ENCODE measurements at places on chromosomes 1 and 21.

GRCh38 chr1:99347041-99347684, 82.9 kb downstream of the PLPPR4 start:
- no peak for DNase-seq

GRCh38 chr1:112855152-112855828, 100.7 kb downstream of the SLC16A1 start:
- no peak for DNase-seq

- DNase-seq = no peak
Observed at GRCh38 chr21:41769521-41769920, 2.7 kb upstream of the RIPK4 start.

DNA sequence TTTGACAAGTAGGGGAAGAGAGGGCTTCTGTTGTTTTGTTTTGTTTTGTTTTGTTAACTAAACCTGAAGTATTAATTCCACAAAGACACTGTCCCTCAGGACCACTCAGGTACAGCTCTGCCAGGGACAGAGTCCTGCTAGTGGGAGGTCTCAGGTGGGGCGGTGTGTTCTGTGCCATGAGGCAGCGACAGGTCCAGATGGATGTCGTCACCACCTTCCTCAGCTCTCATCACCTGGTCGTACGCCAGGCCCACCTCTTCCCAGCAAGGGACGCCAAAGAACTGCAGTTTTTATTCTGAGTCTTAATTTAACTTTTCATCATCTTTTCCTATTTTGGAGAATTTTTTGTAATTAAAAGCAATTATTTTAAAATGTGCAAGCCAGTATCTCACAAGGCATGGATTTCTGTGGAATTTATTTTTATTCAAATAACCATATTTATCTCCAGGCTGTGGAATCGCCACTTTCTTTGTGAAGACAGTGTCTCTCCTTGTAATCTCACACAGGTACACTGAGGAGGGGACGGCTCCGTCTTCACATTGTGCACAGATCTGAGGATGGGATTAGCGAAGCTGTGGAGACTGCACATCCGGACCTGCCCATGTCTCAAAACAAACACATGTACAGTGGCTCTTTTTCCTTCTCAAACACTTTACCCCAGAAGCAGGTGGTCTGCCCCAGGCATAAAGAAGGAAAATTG, 62.5 kb downstream of the POFUT2 start:
- DNase-seq = no peak

GRCh38 chr1:118744420-118744819, 243.7 kb downstream of the TBX15 start:
- no peak for DNase-seq

- DNase-seq = no peak
Observed at GRCh38 chr1:38546636-38547035, 312.9 kb downstream of the RRAGC start.

DNA sequence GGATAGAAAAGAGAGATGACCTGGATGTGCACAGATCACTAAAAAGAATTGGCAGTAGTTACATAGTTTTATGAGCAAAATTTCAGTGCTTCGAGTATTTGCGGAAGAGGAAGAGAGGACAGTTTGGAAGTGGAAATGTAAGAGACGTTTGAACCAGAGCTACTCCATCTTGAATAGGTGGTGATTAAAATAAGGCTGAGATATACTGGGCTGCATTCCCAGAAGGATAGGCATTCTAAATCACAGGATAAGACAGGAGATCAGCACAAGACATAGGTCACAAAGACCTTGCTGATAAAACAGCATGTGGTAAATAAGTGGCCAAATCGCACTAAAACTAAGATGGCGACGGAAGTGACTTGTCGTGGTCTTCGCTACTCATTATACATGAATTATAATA, 453.3 kb downstream of the COL11A1 start:
- no peak for DNase-seq

- DNase-seq = no peak
Observed at GRCh38 chr1:227733751-227734545, 1.2 kb downstream of the JMJD4 start.

DNA sequence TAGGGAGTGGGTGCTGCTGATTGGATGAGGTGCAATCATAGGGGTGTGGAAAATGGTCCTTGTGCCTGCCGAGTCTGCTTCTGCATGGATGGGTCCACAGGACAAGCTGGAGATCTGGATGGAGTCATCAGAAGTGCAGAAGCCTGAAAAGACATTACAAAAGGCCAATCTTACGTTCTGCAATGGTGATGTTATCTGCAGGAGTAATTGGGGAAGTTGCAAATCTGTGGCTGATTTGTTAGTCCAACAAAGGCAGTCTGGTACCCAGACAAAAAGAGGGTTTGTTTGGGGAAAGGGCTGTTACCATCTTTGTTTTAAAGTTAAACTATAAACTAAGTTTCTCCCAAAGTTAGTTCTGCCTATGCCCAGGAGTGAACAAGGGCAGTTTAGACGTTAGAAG, 166.5 kb downstream of the PGBD5 start:
- no peak for DNase-seq

GRCh38 chr1:201499795-201500669, 6.9 kb downstream of the CSRP1 start:
- DNase-seq = no peak

GRCh38 chr1:58065520-58065919, 481.0 kb downstream of the OMA1 start:
- DNase-seq = no peak

DNA sequence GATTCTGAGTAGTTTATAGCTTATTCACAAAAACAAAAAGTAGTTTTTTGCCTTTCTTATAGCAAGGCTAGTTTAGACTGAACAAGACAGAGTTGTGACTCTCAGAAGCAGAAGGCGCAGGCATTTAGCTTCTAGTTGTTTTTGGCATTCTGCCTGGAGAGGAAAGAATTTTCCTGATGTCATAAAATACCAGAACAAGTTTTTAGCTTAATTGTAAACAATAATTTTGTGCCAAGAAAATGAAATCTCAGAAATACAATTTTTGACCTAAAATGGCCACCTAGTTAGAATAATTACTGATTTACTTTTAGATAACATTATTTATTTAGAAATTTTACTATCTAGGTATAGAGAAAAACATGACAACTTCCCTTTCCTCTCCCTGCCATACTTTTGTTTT, 1.0 kb downstream of the DNAJB4 start:
- DNase-seq = peak; percentile 45

DNA sequence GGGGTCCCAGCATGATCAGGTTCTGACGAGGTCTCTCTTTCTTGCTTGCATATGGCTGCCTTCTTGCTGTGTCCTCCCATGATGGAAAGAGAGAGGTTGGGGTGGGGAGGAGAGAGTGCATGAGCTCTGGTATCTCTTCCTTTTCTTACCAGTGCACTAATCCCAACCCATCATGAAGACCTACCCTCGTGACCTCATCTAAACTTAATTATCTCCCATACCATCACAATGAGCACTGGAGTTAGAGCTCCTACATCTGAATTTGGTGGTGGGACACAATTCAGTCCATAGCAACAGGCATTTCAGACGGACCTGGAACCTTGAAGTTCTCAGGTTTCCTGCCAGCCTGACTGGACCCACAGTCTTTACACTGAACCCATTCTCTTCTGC, 125.2 kb upstream of the ZNF648 start:
- DNase-seq = no peak

DNA sequence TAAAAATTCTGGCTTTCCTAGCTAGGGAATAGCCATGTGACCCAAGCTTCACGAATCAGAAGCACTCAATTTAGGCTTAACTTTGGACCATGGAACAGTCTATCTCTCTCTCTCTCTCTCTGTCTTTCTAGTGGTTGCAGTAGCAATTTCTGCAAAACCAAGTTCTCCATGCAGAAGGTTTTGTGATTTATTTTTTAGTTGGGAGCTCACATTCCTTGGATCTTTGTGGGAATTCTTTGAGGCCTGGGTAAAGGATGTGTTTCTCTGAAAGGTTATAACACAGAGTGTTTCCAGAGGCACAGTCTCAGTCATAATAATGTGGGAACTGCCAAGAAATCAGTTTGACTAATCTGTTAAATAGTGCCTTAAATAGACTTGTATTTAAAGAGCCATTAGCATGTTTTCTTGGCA, 112.3 kb upstream of the COL11A1 start:
- DNase-seq = no peak

DNA sequence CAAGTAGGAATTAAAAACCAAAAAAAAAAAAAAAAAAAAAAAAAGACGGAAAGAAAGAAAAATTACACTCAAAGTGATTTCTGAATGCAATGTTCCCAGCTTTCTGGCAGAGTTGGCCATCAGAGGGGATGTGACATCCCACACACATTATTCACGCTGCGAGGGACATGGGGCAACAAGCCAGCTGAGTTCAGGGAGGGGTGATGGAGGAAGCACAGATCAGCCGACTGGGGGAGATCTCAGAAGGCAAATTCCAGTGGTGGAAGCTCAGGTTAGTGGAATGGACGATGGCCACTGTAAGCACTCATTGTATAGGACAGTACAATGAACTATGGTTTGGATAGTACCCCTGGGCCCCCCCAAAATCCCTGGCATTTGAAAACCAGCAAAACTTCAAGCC, 311.9 kb downstream of the PCP4 start:
- no peak for DNase-seq

DNA sequence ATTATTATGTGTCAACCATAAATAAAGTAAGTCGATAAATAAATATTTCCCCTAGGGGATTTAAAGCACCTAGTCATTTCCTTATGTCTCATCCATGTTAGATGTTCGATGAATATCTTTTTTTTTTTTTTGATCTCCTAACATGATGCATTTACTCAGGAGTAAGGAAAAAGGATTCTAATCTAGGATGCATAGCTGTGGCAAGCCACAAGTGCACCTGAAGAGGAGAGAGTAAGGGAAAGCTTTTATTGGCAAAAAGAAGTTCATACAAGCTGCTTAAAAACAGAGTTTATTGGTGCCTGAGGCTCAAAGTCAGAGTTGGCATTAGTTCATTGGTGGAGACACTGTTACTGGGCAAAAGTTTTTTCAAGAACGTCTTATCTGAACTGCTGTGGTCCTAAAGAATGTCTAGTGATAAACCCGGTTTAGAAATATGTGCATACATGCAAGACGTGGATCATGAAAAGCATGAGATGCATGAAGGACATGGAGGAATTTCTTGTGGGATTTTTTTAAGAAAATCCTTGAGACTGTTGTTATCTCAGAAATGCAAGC, 51.7 kb downstream of the SWT1 start:
- no peak for DNase-seq

GRCh38 chr1:25067518-25068251, 137.6 kb upstream of the RUNX3 start:
- DNase-seq = no peak

DNA sequence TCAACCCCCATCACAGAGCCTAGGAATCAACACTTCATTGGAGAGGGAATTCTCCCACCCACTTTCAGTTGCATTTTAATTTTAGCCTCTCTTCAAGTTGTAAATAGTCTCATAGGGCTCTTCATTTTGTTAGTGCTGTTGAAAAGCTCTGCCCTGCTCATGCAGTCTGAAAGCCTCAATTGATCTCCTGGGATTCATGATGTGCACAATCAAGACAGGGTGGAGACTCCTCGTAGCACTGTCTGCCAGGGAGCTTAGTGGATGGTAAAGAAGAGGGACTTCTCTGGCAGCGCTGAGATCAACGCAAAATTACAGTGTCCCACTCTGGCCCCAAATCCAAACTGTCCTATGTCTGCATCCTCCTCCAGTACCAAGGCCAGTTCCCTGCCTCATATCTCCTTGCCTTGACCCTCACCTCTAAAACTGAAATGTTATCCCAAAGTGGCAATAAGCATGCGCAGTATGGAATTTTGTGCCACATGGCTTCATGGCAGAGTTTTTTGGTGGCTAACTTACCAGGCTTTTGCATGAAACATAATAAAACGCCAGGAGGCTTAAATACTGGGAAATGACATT, 282.2 kb downstream of the CACNA1E start:
- DNase-seq = no peak

DNA sequence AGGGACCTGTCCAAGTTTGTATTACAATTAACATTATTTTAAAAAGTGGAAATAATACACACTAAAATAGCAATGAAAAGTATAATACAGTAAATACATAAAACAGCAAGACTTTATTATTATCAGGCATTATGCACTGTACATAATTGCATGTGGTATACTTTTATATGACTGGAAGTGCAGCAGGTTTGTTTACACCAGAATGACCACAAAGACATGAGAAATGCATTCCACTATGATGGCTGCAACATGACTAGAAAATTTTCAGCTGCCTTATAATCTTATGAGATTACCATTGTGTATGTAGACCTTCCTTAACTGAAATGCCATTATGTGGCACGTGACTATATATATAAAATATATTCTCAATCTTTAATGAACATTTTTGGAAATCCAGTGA, 1699.6 kb downstream of the KCNT2 start:
- no peak for DNase-seq

- DNase-seq = no peak
Observed at GRCh38 chr1:177289532-177289931, 118.8 kb downstream of the BRINP2 start.

DNA sequence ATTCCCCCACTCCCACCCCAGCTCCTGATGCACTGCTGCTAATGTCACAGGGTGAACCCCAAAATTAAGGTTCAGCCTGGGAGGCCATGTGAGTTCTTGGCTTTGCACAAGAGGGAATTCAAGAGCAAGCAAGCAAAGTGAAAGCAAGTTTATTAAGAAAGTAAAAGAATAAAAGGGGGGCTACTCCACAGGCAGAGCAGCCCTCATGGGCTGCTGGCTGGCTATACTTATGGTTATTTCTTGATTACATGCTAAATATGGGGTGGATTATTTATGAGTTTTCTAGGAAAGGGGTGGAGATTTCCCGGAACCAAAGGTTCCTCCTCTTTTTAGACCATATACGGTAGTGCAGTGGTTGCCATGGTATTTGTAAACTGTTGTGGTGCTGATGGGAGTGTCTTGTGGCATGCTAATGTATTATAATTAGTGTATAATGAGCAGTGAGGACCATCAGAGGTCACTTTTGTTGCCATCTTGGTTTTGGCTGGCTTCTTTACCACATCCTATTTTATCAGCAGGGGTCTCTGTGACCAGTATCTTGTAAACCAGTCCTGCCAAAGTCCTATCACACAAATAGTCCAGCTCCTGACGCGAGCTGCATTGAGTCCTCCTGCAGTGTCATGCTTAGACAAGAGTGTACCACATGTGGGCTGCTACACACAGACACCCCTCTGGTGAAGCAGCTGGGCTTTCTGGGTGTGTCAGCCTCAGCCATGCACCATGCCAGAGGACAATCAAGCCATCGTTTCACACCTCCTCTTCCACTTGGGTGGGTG, 46.4 kb upstream of the CSF1 start:
- no peak for DNase-seq

GRCh38 chr21:26777166-26777565, 68.0 kb downstream of the ADAMTS1 start:
- DNase-seq = no peak

- DNase-seq = no peak
Observed at GRCh38 chr1:97767381-97767780, 153.5 kb downstream of the DPYD start.
